ENCODE measurements at places on chromosomes 3 and 15. TPM values are rescaled to one million over a fixed set of nuclear protein-coding genes. Genes with fewer than 3 reads are reported as not detected.

The GDPGP1 gene
- 6.5 TPM for total RNA-seq

The CLRN1 gene
- not detected for total RNA-seq

The NLGN1 gene
- total RNA-seq: 0.44 TPM

The PROS1 gene
- total RNA-seq: 10.0 TPM

The CYP8B1 gene
- total RNA-seq: not detected

- peak; percentile 35 for ATAC-seq
These were observed 101.7 kb upstream of the TPM1 start for GRCh38 chr15:62940755-62941361.

- ATAC-seq: no peak
These were observed 162.9 kb upstream of the NR2E3 start for GRCh38 chr15:71647487-71647808.

DNA sequence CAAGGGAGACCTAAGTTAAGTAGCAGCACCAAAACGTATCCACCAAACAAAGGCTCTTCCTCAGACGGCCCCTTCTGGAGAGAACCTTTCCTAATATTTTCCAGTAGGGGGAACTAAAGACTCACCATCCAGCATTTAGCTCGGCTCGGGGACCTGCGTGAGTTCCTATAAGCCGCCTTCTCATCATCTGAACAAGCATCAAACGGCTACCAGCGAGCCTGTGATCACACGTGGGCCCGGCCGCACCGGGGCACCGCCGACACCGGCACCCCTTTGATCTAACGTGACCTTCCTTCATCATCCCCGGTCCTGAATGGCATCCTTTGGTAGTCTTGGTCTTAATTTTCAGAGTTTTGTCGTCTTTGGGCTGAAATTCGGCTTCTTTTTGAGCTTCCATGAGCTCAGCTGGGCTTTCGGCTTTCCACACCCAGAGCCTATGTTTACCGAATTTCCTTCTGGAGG, 1.4 kb upstream of the ROBO2 start:
- peak; percentile 87 for ATAC-seq

DNA sequence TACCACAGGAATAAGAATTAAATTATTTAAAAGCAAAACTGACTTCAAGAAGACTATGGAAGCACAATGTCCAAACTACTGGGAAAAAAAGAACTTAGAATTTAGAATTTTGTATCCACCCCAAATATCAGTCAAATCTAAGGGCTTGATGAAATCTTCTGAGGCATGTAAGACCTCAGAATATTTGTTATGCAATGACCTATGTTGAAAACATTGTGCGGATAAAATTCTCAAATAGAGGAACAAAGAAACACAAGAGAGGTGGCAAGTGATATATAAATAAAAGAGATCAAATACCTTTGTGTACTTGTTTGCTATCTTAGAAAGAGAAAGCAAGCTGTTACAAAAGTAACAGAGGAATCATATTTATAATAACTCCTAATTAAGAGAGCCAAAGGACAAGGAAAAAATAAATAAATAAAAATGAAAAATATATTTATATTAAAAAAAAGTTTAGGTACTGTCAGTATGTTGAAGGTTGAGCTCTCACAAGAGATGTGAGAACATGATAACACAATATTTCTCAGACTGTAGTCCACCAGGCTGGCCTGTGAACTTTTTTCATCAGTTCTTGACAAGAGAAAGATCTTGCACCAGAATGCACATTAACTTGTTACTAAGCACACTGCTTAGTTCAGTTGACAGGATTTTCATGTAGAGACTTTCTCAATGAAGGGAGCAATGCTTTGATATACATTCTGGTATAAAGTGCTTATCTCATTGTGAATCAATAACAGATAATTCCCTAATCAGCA, 50.0 kb downstream of the CPA3 start:
- no peak for ATAC-seq

GRCh38 chr3:191357909-191358308, 27.6 kb upstream of the UTS2B start:
- ATAC-seq: no peak

DNA sequence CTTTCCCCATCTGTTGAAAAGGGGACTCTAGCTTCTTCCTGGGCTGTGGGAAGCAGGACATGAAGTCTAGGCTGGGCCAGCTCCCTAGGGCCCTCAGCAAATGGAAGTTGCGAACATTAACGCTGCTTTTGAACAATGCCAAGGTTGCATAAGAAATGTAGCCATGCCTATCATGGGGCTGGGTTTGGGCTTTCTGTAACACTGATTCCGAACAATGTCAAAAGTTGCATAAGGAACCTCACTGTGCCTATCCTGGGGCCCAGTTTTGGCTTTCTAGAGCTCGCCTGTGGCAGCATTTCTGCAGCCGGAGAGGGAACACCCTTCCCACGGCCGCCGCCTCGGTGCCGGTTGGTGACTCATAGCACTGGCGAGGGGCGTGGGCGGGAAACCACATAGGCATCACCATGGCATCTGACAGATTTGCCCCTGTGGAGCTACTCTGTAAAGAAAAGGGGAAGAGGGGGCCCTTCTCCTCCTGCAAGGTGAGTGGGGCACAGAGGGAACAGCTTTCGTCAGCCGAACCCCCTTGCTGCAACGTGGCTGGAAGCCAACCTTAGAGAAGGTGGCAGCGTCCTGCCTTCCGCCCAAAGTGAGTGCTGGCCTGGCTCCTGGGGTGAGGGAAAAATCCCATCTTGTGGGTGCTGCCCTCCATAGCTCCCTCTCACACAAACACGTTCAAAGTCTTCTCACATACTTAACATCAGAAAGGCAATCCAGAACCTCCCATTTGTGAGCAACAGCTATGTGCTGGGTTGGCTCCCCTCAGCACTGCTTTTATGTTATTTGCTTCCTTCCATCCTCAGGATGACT, 46.6 kb upstream of the ATP2B2 start:
- ATAC-seq: peak; percentile 93

DNA sequence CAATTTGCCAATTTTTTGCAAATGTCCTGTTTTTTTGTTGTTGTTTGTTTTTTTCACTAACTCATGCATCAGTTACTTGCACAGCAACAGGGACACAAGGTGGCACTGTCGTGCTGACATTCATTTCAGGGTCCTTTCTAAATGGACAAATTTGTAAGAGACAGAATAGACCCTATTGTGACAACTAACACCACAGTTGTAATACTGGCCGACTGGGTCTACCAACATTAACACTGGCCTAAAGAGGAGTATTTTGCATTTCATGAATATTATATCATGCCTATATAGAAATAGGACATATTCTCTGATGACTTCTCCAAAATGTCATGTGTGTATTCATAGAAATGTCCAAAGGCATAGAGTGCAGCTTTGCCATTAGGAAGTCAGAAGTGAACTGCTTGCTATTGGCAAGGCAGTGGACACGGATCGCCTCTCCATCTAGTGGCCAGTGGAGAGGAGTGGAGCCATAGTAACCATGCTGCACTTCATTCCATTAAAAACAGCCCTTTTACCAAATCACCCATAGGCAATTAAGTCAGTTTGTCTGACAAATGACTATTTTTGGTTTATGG, 54.8 kb downstream of the ZBTB20 start:
- ATAC-seq: peak; percentile 57

GRCh38 chr3:112199622-112200316, 66.7 kb upstream of the GCSAM start:
- peak; percentile 49 for ATAC-seq
